WTC11 (cell line): ENCODE measurements at places on chromosomes 2 and 18. TPM values are rescaled to one million over a fixed set of nuclear protein-coding genes. Genes with fewer than 3 reads are reported as not detected.

DNA sequence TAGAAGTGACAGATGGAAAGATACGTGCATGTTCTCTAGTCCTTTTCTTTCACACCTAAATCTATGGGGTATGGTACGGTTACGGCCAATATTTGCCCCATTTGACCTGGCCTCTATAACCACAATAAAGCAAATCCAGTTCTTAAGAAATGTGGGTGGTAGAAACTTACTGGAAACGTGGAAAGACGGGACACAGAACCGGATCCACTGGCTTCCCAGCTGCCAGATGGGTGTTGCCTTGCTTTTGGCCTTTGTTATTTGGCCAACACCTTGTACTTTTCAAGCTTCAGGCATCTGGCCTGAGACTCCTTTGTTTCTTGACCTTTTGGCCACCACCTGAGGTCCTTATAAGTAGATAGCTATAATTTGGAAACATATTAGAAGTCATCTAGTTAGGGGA lies 635.9 kb downstream of the SLC4A3 start:
- no peak for DNase-seq

FBXO41 gene
- 19.2 to 21.5 TPM (median 21.1 TPM) in 3 replicates for total RNA-seq

DNA sequence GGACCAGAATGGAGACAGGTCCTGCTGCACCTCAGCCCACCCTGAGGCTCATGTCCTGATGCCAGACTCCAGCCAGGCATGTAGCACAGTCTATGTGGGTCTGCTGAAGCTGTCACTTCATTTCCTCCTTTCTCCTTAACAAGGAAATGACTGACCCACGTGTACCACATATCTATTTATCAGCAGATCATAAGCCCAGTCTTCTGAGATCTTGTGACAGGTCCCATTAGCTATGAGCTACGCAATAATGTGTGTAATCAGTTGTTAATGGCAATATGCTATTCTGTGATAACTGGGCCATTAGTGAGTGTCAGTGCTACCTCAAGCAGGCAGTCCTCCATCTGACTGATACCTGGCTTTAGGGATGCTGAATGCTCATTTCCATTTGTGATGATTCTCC lies 615.3 kb downstream of the BCL11A start:
- DNase-seq, result no peak

GRCh38 chr2:64288321-64289193 lies 144.3 kb upstream of the PELI1 start:
- DNase-seq, result no peak

LTBP1 gene
- total RNA-seq, result 33.4 to 33.8 TPM (median 33.6 TPM) in 3 replicates

DNA sequence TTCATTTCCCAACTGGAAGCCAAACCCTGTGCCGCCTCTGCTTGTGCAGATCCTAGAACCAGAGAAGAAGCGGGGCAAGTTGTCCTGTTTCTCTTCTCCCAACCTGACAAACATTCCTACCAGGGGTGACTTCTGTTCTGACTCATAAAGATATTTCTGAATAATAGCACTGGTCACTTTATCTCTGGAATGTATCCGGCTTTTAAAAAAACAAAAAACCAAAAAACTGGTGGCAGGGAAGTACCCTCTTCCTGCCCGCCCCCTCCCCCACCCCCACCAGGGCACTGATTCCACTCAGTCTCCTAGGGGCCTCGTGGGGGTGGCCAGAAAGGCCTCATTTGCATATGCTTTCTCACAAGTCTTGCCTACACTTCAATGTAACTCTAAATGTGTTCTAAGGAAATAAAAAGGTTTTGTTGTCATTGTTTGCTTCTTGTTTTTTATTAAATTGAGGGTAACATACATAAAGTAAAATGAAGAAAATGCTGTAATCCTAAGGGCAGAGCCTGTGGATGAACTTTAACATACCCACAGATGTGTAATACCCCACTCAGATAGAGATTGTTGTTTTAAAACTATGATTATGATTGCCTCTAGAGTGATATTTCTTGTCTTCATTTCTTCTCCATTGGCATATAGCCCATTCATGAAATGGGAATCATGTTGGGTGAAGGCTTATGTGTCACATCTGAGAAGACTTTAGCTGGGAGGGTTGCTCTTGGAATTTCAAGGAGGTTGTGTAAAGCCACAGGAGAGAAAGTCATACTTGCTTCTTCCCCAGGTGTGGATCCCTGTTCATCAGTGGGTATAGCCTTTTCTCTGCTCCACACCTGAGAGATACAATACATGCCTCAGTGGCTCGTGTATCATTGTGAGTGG lies 5.3 kb upstream of the FOSL2 start:
- DNase-seq, result no peak

MEIS1 gene
- 0.30 to 0.48 TPM (median 0.39 TPM) in 3 replicates for total RNA-seq

REG3A gene
- total RNA-seq, result 0.37 TPM in 1 of 3 replicates, not detected in the others

DNA sequence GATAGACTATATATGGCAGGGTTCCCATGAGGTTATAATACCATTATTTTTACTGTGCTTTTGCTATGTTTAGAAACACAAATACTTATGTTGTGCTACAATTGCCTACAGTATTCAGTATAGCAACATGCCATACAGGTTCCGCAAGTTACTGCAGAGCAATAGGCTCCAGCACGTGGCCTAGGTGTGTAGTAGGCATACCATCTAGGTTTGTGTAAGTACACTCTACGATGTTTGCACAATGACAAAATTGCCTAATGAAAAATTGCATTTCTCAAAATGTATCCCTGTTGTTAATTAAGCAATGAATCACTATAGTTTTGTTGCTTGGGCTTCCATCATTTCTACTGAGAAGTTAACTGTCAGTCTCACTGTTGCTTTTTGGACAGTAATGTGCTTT lies 9.8 kb downstream of the CD302 start:
- no peak for DNase-seq
